SJSA1 (cell line): ENCODE measurements at places on chromosomes 13 and 19. TPM values are rescaled to one million over a fixed set of nuclear protein-coding genes. Genes with fewer than 3 reads are reported as not detected.
A peak's percentile ranks its signal among the peaks of the same experiment; 100 is the strongest.

DNA sequence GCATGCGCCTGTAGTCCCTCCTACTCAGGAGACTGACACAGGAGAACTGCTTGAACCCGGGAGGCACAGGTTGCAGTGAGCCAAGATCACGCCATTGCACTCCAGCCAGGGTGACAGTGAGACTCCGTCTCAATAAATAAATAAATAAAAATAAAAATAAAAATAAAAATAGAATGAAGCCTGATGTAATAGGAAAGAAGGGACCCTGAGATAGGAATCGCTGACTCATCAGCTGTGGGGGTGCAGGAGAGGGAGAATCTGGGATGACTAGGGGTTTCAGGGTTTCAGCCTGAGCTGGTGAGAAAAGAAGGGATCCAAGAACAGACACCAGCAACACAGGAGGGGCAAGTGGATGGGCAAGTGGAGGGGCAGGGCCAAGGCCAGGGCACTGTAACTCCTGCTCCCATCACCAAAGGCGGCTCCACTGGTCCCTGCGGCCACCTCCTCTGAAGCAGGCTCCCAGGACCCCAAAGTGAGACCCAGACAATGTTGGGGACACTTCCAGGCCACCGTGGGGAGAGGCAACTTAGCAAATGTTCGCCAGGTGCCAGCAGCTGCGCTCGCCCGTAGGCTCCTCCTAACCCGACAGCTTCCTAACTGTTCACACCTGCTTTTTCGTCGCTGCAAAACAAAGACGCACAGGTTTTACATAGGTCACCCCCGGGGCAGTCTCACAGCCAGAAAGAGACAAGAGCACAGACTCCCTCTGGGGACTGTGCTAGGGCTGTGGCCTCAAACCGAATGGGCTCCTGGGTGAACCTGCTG lies 1.2 kb downstream of the HAUS8 start:
- H3K36me3 ChIP-seq, result peaks cover 55% of the 10 kb centered on the region
- peaks cover 30% of the 10 kb centered on the region for H3K4me1 ChIP-seq

DNA sequence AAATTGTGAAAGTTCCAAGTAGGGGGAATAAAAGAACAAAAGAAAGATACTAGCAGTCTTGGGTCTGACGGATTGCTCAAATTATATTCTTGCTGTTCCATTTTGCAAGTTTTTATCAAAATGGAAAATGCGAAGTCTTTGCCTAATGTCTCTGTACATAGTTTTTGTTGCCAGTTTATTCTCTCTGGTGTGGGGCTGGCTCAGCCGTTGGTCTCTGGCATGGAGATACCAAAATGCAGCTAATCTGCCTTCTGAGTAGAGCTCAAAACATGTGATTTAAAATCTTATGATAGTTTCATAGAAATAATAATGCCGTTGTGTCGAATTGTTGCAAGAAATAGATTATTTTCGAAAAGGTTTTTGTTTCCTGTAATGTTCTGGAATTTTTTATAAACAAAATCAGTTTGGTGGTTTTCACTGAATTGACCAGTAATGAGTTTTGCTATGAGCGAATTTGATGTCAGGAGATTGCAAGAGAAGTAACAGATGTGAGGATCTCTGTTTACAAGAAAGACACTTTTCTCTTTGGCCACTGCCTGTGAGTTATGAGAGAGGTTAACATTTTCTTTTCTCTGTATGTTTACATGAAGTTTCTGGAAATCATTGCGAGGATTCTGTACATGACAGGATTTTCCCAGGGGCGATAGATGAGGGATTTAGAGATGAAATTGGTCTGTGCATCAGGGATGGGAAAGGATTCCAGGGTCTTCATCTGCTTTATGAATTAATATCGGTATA lies 147.0 kb downstream of the DCT start:
- DNase-seq, result no peak
- H3K27ac ChIP-seq, result no peak overlapping the region
- H3K4me1 ChIP-seq, result peaks cover 29% of the 10 kb centered on the region

Gene CACNA1A
- not detected in 2 replicates for total RNA-seq

Gene TPT1
- total RNA-seq, result 1,541 and 1,642 TPM in 2 replicates

- H3K4me3 ChIP-seq, result peak within 1 kb of the TSS; percentile 69
- H3K36me3 ChIP-seq, result peaks cover 31% of the 10 kb centered on the region
- peak within 1 kb of the TSS; percentile 67 for H3K27ac ChIP-seq
- H3K4me1 ChIP-seq, result peaks cover 16% of the 10 kb centered on the region
- peak; percentile 86 for DNase-seq
Measured at GRCh38 chr19:55605637-55606470, at the start of gene ZNF865. ZNF865 (plus strand) TSS chr19:55605647; CDS start chr19:55613619, 7,972 bp downstream.

DNA sequence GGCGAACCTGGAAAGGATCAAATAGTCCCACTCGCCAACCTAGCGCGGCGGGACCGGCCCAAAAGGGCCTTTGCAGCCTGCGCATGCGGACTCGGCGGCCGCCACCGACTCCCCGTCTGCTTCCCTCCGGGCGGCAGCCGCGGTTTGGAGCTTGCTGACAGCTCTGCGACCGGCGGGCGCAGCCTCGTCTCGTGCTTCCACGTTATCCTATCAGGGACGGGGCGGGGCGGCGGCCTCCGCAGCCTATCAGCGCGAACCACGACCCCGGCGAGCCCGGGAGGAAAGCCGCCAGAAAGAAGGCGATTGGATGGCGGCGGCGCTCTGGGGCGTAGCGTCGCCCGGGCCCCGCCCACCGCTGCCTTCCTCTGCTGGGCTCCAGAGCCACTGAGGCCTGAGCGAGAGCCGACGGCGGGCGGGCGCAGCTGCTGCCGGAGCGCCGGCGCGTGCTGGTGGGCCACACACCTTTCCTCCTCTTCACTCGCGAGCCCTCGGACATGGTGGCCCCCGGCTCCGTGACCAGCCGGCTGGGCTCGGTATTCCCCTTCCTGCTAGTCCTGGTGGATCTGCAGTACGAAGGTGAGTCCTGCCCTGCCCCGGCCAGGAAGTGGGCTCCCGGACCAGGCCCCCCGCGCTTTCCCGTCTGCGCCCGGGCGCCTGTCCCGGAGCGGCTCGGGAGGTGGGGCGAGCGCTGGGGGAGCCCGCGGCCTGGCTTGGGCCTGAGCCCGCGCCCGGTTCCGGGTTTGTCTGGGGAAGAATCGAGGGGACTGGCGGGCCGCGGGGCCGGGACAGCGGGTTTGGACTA lies at the start of gene DNAJC3:
Gene DNAJC3 (plus strand): TSS at position 378 of the 802 bp plus-strand sequence. CDS start 117 bp downstream, at position 495.
- peaks cover 4% of the 10 kb centered on the region; the same call in 1 of the 2 replicates for H3K36me3 ChIP-seq
- H3K27me3 ChIP-seq, result no peaks in the 10 kb centered on the region
- H3K27ac ChIP-seq, result peak within 1 kb of the TSS; percentile 66
- DNase-seq, result peak; percentile 97
- peaks cover 3% of the 10 kb centered on the region; the same call in 1 of the 2 replicates for H3K4me1 ChIP-seq

GRCh38 chr13:41928323-41928722 lies 32.6 kb downstream of the VWA8 start:
- H3K4me1 ChIP-seq, result no peaks in the 10 kb centered on the region
- DNase-seq, result no peak
- H3K36me3 ChIP-seq, result peaks cover 7% of the 10 kb centered on the region; the same call in 1 of the 2 replicates

GRCh38 chr19:49588365-49589122 lies 2.4 kb upstream of the PRR12 start:
- H3K27ac ChIP-seq, result no peak overlapping the region
- peaks cover 17% of the 10 kb centered on the region for H3K4me1 ChIP-seq

Gene TMEM259
- total RNA-seq, result 122 and 131 TPM in 2 replicates

Gene ITGBL1
- 63.3 and 100 TPM in 2 replicates for total RNA-seq

GRCh38 chr19:41587838-41588210 lies 11.9 kb downstream of the CEACAM21 start:
- no peaks in the 10 kb centered on the region for H3K27me3 ChIP-seq
- no peak overlapping the region for H3K27ac ChIP-seq
- H3K4me1 ChIP-seq, result no peaks in the 10 kb centered on the region
- DNase-seq, result no peak

DNA sequence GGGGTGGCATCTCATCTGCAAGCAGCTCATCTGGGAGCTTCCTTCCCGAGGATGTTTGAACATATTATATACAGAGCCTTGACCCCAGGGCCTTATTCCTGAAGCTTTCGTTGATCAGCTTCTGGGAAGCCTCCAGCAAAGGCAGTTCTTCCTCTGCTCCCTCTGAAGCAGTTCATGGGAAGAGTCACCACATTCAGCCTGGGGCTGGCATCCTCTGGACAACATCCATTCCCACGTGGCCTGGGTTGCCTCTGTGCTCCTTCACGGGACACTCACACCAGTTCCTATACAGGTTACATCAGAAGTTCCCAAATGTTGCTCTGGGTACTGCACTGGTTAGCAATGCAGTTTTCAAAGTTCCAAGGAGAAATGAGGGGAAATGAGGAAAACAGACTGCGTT lies 29.6 kb downstream of the COL4A2 start:
- H3K4me1 ChIP-seq, result peaks cover 89% of the 10 kb centered on the region
- H3K4me3 ChIP-seq, result no peak overlapping the region
- peaks cover 38% of the 10 kb centered on the region for H3K36me3 ChIP-seq
- H3K27ac ChIP-seq, result no peak overlapping the region
- H3K27me3 ChIP-seq, result no peaks in the 10 kb centered on the region

- no peaks in the 10 kb centered on the region for H3K36me3 ChIP-seq
- peaks cover 52% of the 10 kb centered on the region for H3K27me3 ChIP-seq
- DNase-seq, result no peak
Measured at GRCh38 chr19:50553134-50553703, 15.0 kb downstream of the LRRC4B start.

Gene MAST3
- total RNA-seq, result 1.2 and 2.3 TPM in 2 replicates

- no peak overlapping the region for H3K4me3 ChIP-seq
- H3K27ac ChIP-seq, result no peak overlapping the region
- H3K27me3 ChIP-seq, result no peaks in the 10 kb centered on the region
- H3K36me3 ChIP-seq, result no peaks in the 10 kb centered on the region
- DNase-seq, result no peak
Measured at GRCh38 chr19:45391871-45392665, 12.8 kb downstream of the PPP1R13L start.

Gene KLK12
- not detected in 2 replicates for total RNA-seq

DNA sequence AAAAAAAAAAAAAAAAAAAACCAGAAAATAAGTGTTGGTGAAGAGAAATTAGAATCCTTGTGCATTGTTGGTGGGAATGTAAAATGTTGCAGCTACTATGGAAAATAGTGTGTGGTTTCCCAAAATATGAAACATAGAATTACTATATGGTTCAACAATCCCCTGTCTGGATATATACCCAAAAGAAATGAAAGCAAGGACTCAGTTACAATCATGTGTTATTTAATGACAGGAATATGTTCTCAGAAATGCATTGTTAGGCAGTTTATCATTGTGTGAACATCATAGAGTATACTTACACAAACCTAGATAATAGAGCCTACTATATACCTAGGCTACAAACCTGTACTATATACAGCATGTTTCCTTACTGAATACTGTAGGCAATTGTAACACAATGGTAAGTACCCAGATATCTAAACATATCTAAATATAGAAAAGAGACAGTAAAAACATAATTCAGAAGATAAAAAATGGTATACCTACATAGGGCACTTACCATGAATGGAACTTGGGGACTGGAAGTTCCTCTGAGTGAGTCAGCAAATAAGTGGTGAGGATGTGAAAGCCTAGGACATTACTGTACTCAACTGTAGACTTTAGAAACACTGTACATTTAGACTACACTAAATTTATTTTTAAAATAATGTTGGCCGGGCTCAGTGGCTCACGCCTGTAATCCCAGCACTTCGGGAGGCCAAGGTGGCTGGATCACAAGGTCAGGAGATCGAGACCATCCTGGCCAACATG lies 25.7 kb upstream of the SLC7A1 start:
- no peaks in the 10 kb centered on the region for H3K36me3 ChIP-seq
- peak overlapping the region; percentile 83 for H3K27ac ChIP-seq
- no peaks in the 10 kb centered on the region for H3K27me3 ChIP-seq
- peaks cover 29% of the 10 kb centered on the region for H3K4me1 ChIP-seq
- peak overlapping the region; percentile 3; the same call in 1 of the 2 replicates for H3K4me3 ChIP-seq
- no peak for DNase-seq

- H3K4me1 ChIP-seq, result peaks cover 10% of the 10 kb centered on the region
- no peak for DNase-seq
- H3K27me3 ChIP-seq, result peaks cover 5% of the 10 kb centered on the region
- H3K27ac ChIP-seq, result no peak overlapping the region
- no peak overlapping the region for H3K4me3 ChIP-seq
Measured at GRCh38 chr19:12745166-12745897, 6.3 kb upstream of the BEST2 start.

Gene CCDC169
- total RNA-seq, result 1.4 and 5.0 TPM in 2 replicates

Gene ZNF420
- 0.18 TPM in 1 of 2 replicates, not detected in the other for total RNA-seq

DNA sequence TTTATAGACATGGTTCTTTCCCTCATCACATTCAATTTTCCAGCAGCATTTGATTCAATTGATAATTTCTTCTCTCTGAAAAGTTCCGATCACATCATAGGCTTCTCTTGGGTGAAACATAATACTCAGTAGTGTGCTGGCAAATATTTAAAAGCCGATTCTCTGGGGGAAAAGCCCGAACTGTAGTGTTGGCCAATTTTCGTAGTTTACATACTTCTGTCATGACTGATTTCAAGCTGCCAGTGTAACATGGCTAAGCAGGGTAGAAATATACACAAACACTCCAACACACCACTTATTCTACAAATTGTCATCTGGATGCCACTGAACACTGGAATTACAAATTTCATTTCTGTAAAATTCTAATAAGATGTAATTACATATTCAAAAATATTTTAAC lies 56.1 kb upstream of the FREM2 start:
- no peak for DNase-seq
- H3K4me1 ChIP-seq, result no peaks in the 10 kb centered on the region
- no peaks in the 10 kb centered on the region for H3K27me3 ChIP-seq
- H3K36me3 ChIP-seq, result no peaks in the 10 kb centered on the region
- no peak overlapping the region for H3K4me3 ChIP-seq

- H3K27ac ChIP-seq, result peak overlapping the region; percentile 55; the same call in 1 of the 2 replicates
- H3K27me3 ChIP-seq, result no peaks in the 10 kb centered on the region
- H3K4me3 ChIP-seq, result no peak overlapping the region
- DNase-seq, result no peak
- no peaks in the 10 kb centered on the region; the same call in 1 of the 2 replicates for H3K36me3 ChIP-seq
Measured at GRCh38 chr19:43527860-43528622, 1.0 kb upstream of the ETHE1 start.

DNA sequence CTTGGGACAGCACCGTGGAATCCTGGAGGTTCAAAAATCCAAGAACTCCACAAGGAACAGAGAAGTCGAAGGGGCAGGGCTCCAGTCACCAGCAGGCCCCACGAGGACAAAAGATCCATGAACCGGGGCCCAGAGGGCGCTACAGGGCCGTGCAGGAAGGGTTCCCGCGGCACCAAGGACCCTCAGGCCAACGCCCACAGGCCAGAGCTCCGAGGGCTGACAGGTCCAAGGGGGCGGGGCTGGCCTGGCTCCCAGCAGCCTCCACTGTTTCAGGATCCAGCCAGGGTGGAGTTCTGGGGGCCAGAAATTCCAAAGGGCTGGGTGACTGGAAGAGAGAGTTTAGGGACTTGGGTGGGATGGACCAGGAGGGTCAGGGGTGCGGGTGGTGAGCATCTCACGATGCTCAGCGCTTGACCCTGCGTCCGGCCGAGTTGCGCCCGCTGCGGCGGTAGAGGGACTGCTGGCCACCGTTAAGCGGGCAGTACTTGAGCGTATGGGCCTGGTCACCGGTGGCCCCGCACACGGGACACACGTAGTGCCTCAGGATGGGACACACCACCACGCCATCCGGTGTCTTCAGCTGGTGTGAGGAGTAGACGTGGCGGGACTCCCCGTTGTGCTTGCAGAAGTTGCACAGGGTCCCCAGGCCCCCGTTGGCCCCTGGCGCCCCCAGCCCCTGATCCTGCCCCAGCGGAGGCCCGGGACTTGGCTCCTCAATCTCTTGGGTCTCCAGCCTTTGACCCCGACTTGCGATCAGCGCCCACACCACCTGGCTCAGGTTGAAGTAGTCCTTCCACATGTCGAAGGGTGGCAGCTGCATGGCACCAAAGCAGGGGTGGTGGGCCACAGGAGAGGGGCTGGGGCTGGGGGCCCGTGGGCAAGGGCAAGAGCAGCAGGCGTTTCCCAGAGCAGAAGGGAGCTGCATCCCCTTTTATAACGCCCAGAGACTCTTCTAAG lies at the start of gene NANOS2:
Gene NANOS2 (minus strand): TSS at position 905 of the 957 bp plus-strand sequence. CDS start 85 bp downstream, at position 820.
- no peak for DNase-seq
- peaks cover 12% of the 10 kb centered on the region for H3K27me3 ChIP-seq
- no peaks in the 10 kb centered on the region for H3K36me3 ChIP-seq

Gene NBEA
- 1.6 TPM in 2 replicates for total RNA-seq
